ENCODE measurements at places on chromosomes 7 and 10.

DNA sequence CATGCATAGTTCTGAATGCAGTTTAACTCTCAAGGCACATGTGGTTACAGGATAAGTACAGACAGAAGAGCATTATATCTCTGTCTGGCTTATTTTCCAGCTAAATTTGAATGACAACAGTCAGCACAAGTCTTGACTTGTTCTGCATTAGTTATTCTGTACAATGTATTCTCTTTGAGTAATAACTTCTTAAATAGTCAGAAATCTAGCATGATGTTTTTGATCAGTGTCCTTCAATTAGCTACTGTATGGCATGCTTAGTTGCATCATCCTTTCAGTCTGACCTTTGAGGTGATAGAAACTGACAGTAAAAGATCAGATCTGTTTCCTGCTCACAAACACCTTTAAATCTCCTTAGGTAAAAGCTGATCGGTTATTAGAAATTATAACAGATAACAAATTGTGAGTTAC, 118.1 kb downstream of the ARL4A start:
- no peak for DNase-seq

- no peak for DNase-seq
These were observed 159.3 kb downstream of the PTPRN2 start for GRCh38 chr7:158428131-158428836.

GRCh38 chr10:1569208-1569607, 168.1 kb downstream of the ADARB2 start:
- DNase-seq: no peak

DNA sequence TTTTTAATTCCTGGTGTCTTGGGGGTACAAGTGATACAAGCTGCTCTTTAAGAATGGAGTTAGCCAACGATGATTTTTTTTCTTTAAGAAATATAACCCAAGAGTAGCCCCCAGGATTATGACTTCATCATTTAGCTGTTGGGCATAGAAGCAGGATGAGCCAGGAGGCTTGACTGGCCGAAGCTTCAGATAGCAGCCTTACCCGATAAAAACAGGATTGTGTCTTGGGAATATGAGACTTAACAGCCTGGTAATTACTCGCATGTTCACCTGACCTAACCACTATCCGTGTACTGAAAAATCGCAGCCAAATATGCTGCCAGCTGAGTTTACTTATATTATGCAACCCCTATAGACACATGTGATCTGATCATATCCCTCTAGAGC, 346.0 kb upstream of the BMPER start:
- DNase-seq: no peak

GRCh38 chr10:17989908-17990767, 38.4 kb downstream of the SLC39A12 start:
- DNase-seq: no peak
